NCI-H82 (cell line): ENCODE measurements at places on chromosomes 2 and 18.

- DNase-seq: no peak
These were observed 42.3 kb downstream of the IL1R2 start for GRCh38 chr2:102033750-102034682.

DNA sequence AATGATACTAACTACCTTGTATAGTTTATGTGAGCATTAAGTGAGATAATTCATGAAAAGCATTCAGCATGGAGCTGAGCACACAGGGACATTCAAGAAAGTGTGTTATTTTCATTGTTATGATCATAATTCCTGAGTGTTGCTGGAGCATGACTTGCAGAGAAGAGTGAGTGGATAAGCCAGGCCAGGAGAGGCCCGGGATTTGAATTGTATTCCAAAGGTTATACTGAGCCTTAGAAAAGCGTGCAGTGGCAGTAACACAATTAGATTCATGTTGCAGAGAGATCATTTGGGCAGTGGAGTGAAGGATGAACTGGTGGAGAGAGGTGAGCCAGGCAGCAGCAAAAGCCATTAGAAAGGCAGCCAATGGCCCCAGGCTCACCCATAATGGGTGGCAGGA lies 142.9 kb upstream of the SH3BP4 start:
- DNase-seq: no peak

- no peak for DNase-seq
These were observed 8.6 kb upstream of the CDCA7 start for GRCh38 chr2:173346035-173346434.

- no peak for DNase-seq
These were observed 70.5 kb upstream of the WIPF1 start for GRCh38 chr2:174668075-174668474.

DNA sequence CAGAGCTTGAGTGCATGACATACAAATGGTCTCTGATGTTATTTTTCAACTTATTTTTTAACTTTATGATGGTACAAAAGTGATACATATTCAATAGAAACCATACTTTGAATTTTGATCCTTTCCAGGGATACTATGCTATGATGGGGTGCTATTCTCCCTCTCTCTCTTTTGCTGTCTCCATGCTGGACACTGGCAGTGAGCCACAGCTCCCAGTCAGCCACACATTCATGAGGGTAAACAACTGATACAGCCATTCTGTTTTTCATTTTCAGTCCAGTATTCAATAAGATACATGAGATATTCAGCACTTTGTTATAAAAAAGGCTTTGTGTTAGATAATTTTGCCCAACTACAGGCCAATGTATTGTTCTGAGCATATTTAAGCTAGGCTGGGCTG lies 859.3 kb upstream of the KLHL29 start:
- no peak for DNase-seq

DNA sequence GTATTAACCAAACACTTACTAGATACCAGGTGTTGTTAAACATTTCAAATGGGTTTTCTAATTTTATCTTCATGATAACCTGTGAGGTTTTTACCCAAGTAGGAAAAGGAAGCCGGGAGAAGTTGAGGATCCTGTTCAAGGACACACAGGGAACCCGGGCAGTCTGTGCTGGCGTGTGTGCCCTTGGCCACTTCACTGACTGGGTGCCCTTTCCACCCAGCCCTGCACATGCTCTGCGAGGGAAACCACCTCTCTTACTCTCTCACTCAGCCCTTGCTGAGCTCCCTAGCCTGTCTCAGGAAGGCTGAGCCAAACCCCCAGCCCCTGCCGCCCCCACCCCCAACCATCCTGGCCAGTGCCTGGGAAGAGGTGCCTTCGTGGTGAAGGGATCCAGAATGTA lies 51.8 kb downstream of the TEX44 start:
- no peak for DNase-seq
